ENCODE measurements at places on chromosomes 2 and 18.

GRCh38 chr2:112733871-112734270, 13.1 kb downstream of the NT5DC4 start:
- DNase-seq = no peak

GRCh38 chr2:203347375-203347774, 19.2 kb downstream of the ABI2 start:
- peak; percentile 93 for DNase-seq

GRCh38 chr2:149908726-149909683, 321.4 kb upstream of the MMADHC start:
- DNase-seq = peak; percentile 48

- DNase-seq = no peak
These were observed 18.8 kb downstream of the FBXO41 start for GRCh38 chr2:73265298-73266060.

DNA sequence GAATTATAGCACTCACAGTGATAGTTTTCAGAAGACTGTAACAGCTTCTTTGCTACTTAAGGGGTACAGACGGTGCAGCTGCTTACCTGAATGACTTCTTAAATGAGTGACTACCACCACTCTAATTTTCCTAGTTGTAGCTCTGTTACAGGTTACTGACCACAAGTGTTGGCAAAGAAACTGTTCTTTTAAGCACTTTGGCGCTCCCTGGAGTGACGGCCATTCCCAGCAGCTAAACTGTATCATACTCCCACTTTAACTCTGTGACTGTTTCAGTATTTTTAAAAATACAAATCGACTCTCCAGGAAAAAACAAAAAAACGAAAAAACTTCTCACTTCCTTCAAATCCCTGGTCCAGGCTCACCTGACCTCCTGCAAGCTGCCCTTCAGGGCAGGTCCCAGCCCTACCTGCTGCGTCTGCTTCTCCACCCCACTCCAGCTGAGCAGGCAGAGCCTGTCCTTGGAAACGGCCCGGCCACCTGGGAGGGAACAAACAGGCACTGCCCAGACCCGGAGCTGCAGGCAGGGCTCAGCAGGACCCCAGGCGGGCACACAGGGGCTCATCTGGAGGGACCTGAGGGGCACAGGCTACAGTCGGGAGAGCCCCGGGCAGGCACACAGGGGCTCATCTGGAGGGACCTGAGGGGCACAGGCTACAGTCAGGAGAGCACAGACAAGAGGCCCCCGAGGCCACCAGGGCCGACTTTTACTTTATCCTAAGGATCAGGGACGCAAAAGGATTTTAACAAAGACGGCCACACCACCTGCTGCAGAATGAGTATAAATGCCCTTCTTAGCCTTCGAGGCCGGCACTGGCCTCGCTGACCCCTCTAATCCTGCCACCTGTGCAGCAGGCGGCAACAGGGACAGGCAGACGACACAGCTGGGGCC, 24.5 kb downstream of the SLC66A2 start:
- DNase-seq = no peak

GRCh38 chr2:181203916-181204315, 223.5 kb downstream of the UBE2E3 start:
- DNase-seq = no peak

GRCh38 chr2:84040281-84040680, 418.8 kb downstream of the SUCLG1 start:
- no peak for DNase-seq

GRCh38 chr2:46469116-46469515, 10.2 kb upstream of the TMEM247 start:
- DNase-seq = no peak

DNA sequence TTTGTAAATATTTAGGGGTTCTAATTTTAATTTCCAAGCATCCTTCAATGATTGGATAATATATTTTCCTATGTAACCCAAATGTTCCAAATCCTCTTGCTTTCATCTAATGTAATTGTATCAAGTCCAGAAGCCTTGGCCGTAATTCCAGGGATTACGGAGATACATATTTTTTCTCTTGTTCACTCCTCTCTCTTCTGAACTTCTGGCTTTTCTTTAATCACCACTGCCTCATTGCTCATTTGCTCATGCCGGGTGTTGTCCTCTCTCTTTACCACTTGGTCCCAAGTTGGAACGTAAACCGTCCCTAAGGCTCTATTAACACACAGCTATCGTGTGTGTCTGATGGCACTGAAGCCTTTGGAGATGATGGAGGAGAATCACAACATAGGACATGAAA, 188.7 kb upstream of the COL3A1 start:
- DNase-seq = no peak

GRCh38 chr2:159855557-159856061, 57.6 kb upstream of the CD302 start:
- no peak for DNase-seq

DNA sequence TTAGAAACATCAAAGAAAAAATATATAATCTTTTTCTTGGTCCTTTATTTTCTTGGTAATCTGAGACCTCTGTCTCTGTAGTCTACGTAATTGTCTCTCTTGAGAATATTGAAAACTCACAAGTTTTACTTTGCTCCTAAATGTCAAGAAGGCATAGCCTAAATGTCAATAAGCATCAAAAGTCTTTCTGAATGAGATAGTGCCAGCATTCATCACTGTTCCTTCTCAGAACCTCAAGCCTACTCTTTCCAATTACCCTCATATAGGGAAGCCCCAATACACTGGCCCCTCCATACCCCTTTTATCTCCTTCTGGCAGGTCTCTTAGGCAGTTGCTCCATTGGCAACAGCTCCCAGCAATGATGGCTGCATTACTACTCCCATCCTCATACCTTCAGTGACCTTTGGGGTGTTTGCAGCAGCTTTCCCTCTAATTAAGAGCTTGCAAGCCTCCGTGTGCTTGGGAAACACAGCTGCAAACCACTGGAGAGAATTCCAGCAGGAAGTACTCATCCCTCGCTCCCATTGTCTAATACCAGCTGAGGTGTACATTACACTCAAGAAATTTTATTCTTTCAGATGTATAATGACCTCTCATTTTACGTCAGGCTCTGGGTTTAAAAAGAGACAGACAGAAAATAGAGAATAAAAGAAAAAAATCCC, 95.8 kb downstream of the KYNU start:
- no peak for DNase-seq

DNA sequence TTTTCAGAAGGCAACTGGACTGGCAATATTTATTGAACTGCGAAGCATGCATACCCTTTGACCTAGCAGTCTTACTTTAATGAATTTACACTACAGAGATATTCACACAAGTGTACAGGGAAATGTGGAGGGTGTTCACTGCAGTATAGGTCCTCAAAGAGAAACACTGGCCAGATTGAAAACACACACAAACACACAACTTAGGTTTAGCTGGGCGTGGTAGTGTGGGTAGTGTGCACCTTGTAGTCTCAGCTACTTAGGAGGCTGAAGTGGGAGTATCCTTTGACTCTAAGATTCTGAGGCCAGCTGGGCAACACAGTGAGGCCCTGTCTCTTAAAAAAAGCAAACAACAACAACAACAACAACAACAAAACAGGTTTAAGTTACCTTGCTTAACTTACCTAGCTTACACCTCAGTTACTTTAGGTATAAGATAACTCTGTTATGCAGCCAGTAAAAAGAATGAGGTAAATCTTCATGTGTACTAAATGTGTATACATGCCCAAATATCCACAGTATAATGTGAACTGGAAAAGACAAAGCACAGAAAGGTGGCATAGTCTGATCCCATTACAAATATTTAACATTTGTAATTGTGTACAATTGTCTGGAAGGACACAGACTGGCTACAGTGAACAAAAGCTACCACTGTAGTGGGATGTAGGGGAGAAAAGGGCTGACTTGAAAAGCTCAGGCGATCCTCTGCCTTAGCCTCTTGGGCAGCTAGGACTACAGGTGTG, 105.9 kb upstream of the FZD5 start:
- DNase-seq = no peak

GRCh38 chr2:226837334-226837733, 1.5 kb downstream of the RHBDD1 start:
- peak; percentile 66 for DNase-seq

DNA sequence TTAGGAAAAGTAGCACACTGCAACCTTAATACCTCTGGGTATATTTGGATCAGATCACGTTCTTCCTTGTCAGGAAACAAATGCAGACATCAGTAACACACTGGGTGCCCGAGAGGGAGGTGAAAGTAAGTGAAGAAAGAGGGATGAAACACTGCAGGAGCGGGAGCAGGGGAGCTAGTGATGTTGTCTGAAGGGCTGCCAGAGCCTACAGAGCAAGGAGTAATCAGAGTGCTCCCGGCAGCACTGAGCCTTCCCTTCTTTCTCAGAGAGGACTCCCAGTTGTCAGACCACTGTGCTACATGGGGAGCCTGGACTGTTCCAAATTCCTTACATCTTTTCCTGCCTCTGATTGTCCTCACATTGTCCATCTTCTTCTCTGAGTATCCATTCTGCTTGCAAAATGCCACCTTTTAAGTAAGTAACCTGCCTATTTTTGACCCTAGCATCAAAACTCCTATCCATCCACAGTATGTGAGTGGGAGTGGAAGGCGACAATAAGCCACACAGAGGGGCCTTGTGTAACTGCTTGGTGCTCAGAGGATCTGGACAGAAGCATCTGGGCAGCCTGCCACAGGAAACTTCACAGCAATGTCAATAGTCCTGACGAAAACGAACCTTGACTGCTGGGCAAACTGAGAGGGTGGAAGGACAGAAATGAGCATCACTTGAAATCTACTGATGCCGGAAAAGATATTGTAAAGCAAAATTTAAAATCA, 10.8 kb upstream of the NAB1 start:
- no peak for DNase-seq

GRCh38 chr2:238498188-238498587, 71.5 kb downstream of the ASB1 start:
- no peak for DNase-seq

- DNase-seq = no peak
These were observed 135.6 kb downstream of the SMAD7 start for GRCh38 chr18:48815179-48815515.

DNA sequence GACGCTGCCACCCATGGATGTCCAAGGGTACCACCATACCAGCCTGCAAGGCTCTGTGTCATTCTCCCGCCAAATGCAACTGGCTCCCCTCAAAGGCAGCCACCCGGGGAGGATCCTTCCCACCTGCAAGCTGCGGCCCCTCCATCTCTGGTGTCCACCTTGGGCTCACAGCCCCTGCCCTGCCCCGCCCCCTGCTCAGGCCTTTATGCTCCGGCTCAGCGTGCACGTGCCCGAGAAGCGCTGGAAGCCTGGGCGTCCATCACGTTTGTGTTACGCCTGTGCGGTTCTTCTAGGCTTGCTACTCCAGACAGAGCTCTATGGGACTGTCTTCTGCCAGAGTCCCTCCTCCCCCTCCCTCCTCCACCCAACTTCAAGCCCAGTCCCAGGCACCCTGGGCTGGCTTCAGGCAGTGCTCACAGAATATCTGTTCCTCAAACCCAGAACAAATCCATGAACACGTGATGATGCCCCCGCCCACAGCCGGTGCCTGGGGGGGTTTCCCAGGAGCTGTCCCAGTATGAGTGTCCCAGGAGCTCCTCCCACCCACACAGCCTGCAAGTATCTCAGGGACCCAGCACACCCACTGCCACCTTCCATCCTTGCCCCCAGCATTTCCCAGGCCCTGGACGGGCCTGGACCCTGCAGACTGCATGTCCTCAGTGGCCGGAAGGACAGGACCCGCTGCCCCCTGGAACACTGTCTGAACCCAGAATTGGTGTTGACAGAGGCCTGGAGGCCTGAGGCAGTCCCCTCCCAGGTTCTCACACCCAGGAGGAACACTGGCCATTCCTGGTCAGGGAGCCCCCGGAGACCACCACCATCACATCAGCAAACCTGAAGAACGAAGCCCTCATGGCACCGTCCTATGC, 30.3 kb downstream of the KIF1A start:
- no peak for DNase-seq

- no peak for DNase-seq
These were observed 35.3 kb upstream of the NPAS2 start for GRCh38 chr2:100784681-100785080.

GRCh38 chr2:26270373-26270772, 25.6 kb downstream of the HADHB start:
- DNase-seq = no peak

DNA sequence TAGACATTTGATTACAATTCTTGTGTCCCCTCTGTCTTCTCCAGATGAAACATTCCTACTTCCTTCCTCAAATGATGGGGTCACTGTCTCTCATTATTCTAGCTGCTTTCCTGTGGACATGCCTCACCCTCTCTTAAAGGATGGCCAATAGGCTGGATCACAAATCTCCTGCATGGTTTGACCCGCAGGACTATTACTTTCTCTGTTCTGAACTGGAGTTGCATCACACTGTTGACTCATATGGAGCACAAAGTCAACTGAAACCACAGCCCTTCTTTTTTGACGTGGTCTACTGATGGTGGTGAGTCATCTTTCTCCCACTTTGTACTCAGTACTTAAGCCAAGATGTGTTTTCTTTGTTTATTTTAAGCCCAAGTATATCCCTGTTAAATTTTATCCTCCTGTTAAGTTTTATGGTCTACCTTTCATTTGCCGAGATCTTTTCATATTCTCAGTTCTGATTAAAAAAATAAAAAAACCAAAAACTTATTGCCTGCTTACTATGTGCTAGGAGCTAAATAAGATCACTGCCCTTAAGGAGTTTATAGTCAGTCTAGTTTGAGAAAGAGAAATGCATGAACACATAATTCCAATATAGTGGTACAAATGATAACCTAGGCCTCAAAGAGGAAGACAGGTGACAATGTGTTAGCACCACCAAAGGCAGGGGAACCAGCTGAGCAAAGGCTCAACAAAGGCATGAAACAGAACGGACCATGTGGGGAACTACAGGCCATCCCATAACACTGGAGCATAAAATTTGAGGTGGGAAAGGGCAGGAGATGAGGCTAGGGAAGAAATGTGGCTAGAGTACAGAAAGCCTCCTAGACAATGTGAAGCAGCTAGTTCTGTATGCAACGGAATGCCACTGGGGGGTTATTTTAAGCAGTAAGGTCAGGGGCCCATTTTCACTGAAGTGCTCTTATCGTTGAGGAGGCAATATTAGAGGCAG, 67.6 kb upstream of the ZFP36L2 start:
- peak; percentile 87 for DNase-seq

- DNase-seq = no peak
These were observed 423.9 kb downstream of the CMPK2 start for GRCh38 chr2:6441800-6442199.

- no peak for DNase-seq
These were observed 48.0 kb upstream of the ANXA4 start for GRCh38 chr2:69693775-69694450.

GRCh38 chr18:59915606-59916005, 15.8 kb downstream of the PMAIP1 start:
- DNase-seq = no peak

GRCh38 chr2:221758076-221758475, 186.0 kb upstream of the EPHA4 start:
- no peak for DNase-seq
